T-helper 17 cell (primary cell): ENCODE measurements at places on chromosomes 2 and 18.

DNA sequence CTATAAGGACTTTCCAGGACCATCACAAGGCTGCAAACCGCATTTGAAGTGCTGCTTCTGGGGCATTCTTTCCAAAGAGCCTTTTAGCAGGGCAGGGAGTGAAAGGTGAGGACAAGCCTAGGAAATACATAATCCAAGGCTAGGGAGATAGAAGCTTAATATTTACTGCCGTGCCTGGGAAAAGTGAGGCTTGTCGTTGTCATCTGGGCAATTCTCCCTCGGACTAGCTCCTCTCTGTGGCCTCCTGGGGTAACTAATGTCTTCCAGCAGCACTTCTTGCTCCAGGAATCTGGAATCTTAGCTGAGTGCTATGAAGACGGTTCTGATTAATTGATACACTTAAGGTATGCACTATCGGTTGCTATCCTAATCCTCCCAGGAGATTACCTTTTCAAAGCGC, 69.3 kb upstream of the ATL2 start:
- no peak for DNase-seq

GRCh38 chr2:146661473-146662096, 1183.2 kb upstream of the ACVR2A start:
- no peak for DNase-seq

- no peak for DNase-seq
Measured at GRCh38 chr2:140667203-140667602, 1463.6 kb downstream of the LRP1B start.

- no peak for DNase-seq
Measured at GRCh38 chr18:2522112-2522511, 49.2 kb downstream of the METTL4 start.

DNA sequence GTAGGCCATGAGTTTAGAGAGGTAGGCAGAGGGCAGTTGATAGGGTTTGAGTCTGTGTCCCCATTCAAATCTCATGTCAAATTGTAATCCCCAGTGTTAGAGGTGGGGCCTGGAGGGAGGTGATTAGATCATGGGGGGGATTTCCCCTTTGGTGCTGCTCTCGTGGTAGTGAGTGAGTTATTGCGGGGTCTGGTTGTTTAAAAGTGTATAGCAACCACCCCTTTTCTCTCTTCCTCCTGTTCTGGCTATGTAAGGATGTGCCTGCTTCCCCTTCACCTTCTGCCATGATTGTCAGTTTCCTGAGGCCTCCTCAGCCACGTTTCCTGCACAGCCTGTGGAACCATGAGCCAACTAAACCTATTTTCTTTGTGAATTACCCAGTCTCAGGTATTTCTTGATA, 25.5 kb downstream of the MARCHF4 start:
- DNase-seq = no peak

DNA sequence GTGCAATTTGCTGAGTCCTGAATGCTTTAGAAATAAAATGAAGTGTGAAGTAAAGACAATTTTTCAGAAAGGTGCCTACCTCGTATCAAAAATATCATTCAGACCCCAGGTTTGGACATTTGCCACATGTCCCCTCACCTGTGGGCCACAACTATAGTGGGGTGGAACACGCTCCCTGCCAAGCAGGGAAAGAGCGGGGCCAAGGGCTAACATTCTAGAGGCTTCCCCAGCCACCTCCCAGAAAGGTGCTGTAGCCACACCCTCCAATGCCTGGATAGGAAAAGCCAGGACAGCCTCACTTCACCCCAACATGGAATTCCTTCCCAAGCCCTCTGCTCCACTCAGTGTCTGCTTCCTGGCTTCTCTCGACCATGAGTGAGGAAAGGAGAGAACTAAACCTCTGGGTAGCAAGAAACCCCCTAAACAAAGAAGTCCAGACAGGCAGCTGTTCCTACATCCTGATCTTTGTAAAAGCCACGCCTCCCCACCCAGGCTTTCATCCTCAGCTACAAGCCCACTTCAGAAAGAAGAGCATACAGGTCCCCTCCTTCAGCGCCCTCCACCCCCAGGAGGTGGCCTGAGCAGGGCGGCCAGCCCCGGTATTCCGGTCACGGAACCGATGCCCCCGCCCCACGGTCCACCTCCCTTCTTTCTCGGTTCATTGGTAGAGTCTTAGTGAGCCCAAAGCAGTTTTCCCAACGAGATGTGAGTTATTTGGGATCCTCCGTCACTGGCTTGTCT, 2.1 kb downstream of the COL6A3 start:
- no peak for DNase-seq

DNA sequence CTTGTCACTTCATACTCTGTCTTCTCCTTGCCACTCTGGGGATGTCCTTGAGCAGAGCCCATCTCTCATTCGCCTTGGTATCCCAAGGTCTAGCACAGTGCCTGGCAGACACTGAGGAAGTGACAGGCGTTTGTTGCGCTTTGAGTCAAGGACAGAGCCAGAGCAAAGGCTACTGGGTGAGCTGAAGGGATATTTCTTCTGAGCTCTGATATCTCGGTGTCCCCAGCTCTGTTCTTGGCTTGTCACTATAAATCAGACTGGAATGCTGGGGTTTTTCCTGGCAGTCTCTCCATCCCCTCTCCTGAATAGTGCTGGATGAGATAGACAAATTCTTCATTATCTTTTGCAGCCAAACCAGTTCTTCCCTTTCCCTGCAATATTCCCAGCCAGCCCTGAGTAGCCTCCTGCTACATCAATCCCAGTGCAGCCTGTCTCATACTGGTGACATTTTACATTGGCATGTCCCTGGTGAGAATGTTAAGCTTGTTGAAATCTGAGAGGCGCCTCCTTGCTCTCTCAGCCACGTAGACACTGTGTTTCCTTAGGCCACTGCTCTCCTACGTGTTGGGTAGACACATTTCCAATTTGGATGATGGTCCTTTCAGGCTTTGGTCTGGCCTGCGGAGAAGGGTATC, 61.7 kb downstream of the CTIF start:
- no peak for DNase-seq

GRCh38 chr18:76498064-76498463, 3.0 kb upstream of the ZNF516 start:
- no peak for DNase-seq

DNA sequence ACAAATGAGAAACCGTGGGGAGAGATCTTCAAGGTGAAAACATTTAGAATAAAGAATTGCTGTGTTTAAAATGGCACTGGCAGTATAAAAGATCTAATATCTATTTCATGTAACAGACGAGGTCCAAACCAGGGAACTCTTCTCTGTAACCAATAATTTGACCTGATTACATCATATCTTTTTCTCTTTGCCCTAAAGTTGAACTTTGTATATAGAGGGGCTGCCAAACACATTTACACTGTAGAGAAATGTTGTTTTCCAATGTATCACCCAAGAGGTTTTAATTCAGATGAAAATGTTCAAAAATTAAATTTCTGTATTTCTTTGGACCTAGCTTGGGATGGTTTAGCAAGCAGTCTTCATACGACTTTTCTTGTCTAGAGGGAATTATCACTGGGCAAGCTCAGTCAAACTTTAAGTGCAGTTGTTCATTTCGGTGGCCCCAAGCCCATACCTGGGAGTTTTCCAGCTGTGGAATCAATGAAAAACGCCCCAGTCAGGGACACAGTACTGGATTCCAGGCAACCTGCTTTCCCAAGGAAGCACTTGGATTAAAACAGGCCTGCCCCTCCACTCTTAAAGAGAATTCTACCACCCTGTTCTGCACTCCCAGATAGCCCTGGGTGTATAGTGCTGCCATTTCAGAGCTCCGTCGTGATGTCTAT, 208.5 kb upstream of the FN1 start:
- DNase-seq = no peak

DNA sequence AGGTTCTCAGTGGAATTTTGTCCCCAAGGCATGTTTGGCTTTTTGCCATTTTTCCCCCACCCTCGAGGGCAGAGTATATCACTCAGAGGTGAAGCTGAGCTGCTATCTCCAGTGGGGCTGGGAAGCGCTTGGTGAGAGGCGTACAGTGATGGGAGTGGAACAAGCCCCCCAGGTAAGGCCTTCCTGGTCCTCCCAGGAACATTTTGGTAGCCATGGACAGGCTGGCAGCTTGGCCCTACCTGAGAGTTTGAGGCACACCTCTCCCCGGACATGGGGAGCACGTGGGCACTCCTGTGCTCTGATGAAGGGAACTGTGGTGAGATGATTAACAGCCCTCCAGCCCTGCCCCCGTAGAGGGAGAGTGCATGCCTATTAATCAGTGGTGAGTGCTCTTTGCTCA, 99.3 kb downstream of the C1QL2 start:
- no peak for DNase-seq

- DNase-seq = no peak
Measured at GRCh38 chr2:96843538-96844268, at the start of gene ANKRD23. Gene ANKRD23, minus strand, starts transcription at chr2:96844021. Its CDS starts 29 bp downstream, at chr2:96843992.

DNA sequence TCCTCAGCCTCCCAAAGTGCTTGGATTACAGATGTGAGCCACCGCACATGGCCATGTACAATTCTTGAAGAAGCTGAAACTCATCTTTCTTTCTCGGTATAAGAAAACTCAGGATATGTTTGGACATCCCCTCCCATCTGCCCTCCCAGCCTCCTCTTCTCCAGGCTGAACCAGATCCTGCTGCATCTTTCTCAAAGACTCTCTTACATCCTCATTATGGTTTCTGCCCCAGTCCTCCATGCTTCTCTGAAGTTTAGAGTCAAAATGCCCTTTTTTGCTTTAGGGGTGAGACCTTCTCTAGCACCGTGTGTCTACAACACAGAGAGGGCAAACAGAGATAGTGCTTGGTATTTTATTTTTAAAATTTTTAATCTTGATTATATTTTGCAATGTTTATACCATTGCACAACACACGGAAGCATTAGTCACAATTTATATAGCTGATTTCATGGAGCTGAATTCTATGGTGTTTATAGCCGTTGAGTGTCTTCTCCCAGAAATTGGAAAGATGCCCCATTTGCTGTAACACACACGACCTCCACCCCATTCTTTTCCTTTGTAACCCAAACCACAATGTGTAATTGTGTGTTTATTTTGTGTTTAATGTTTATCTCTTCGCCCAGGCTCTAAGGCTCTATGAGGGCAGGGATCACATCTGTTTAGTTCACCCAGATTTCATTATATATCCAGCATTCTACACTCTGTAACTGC, 206.0 kb upstream of the TNP1 start:
- no peak for DNase-seq

DNA sequence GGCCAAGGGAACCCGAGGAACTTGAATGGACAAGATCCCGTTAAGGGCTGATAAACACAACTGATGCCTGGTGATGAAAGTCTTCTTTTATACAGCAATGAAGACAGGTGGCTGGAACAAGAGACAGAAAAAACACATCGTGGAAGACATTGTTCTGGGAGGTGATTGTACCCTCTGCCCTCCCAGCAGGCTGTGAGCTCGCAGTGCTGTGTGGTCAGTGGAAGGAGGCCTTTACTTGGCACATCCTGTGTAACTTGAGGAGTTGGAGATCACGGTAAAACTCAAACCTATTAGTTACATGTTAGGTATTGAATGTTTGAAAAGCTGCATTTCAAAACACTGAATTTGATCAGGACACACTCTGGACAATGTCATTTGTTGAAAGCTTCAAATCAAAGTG, 249.9 kb upstream of the EPAS1 start:
- DNase-seq = no peak

DNA sequence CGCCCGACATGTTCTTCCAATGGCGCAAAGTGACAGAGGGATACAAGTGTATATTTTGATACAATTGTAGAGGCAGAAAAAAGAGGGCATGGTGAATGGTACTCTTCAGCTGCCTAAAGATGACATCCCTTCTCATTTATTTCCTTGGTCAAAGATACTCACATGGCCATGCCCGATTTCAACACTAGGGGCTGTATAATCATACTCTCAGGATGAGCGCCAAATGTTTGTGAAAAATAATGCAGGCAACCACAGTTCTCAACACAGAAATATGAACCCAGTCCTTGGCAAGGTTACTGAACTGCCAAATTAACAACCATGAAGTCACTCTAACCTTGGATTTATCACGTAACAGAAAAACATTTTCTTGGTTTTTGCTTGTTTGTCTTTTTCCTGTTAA, 204.4 kb downstream of the CCDC102B start:
- DNase-seq = no peak

- no peak for DNase-seq
Measured at GRCh38 chr18:73199151-73199550, 331.4 kb upstream of the NETO1 start.
